ENCODE measurements at places on chromosomes 7 and 10.
A peak's percentile ranks its signal among the peaks of the same experiment; 100 is the strongest.

DNA sequence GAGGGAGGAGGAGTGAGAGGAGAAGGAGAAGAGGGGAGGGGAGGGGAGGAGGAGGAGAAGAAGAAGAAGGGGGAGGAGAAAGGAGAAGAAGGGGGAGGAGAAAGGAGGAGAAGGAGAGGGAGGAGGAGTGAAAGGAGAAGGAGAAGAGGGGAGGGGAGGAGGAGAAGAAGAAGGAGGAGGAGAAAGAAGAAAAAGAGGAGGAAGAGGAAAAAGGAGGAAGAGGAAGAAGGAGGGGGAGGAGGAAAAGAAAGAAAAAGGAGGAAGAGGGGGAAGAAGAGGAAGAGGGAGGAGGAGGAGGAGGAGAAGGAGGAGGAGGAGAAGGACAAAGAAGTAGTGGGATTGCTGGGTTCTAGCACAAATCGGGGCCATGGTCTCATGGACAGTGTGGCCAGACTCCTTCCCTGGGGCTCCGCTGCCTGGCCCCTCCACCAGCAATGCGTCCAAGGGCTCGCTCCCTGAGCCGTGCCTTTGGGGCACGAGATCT is 4.2 kb upstream of the MAFK start:
- no peak overlapping the region for H3K4me3 ChIP-seq
- no peak overlapping the region for H3K27ac ChIP-seq
- no peaks in the 10 kb centered on the region for H3K27me3 ChIP-seq
- no peaks in the 10 kb centered on the region for H3K36me3 ChIP-seq
- H3K4me1 ChIP-seq, result peaks cover 4% of the 10 kb centered on the region

- peaks cover 30% of the 10 kb centered on the region for H3K4me1 ChIP-seq
- no peak overlapping the region for H3K27ac ChIP-seq
- H3K4me3 ChIP-seq, result no peak overlapping the region
- DNase-seq, result no peak
- H3K36me3 ChIP-seq, result no peaks in the 10 kb centered on the region
- H3K27me3 ChIP-seq, result no peaks in the 10 kb centered on the region
Observed at GRCh38 chr10:70559861-70560260, 42.7 kb downstream of the PRF1 start.

DNA sequence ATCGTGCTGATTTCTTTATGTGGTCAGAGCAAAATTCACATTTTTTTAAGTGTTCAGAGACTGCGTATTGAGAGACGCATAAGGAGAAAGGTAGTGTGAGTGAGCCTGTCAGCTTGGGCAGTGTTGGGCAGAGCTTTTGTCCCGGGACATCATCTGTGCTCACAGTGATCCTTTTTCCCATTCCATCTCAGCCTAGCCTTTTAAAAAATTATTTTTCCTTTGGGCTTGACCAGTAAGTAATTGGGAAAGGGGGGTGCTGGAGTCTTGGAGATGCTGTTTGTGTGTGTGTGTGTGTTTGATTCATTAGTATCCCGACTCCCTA is 1.5 kb downstream of the NRF1 start:
- peak overlapping the region; percentile 96 for H3K27ac ChIP-seq
- peaks cover 32% of the 10 kb centered on the region for H3K4me1 ChIP-seq
- H3K4me3 ChIP-seq, result peak overlapping the region; percentile 86
- no peak for DNase-seq
- peaks cover 11% of the 10 kb centered on the region for H3K36me3 ChIP-seq
- no peaks in the 10 kb centered on the region for H3K27me3 ChIP-seq

GRCh38 chr7:79709574-79710409 is 256.3 kb upstream of the MAGI2 start:
- H3K4me3 ChIP-seq, result no peak overlapping the region
- H3K4me1 ChIP-seq, result no peaks in the 10 kb centered on the region
- H3K27ac ChIP-seq, result no peak overlapping the region
- no peaks in the 10 kb centered on the region for H3K36me3 ChIP-seq
- no peak for DNase-seq

DNA sequence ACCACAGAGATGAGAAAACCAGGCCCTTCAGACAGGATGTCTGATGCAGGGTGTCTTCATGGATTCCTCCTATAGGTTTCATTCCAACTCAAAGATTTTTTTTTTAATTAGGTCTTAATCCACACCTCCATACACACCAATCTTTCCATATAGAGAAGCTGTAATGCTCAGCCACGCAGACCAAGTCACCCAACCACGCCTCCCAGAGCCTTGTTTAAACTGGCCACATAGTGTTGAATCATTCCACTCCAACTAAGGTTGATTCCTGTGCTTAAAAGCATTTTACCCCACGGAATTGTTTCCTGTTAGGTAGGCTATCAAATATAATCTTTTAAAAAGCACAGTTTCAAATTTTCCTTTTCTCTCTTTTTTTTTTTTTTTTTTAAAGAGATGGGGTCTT is 153.6 kb downstream of the TYW1B start:
- H3K36me3 ChIP-seq, result no peaks in the 10 kb centered on the region
- H3K27ac ChIP-seq, result peak overlapping the region; percentile 42
- no peaks in the 10 kb centered on the region for H3K4me1 ChIP-seq
- H3K27me3 ChIP-seq, result no peaks in the 10 kb centered on the region

DNA sequence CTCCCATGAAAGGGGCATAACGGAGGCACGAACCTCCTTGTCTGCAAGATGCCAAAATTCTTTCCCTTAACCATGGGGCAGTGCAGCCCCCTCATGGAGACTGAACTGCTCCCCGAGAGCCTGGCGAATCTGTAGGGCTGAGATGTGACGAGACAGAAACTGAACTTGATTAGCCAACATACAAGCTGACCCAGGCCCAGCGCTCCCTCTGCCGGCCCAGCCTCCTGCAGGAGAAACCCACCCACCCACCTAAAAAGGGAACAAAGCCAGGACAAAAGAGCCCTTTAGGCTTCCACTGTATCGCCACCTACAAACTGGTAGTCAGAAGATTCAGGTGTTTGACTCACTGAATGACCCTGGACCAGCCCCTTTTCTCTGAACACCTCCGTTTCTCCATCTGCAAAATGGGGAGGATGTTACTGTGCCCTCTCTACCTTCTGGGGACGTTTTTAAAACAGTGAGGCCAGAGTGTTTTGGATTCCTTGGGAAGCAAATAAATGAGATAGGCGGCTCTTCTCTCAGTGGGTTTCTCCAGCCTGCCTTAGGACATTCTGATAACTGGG is 58.4 kb downstream of the C10orf105 start:
- no peak overlapping the region for H3K4me3 ChIP-seq
- H3K36me3 ChIP-seq, result no peaks in the 10 kb centered on the region
- DNase-seq, result no peak
- no peaks in the 10 kb centered on the region for H3K27me3 ChIP-seq
- no peak overlapping the region for H3K27ac ChIP-seq
- H3K4me1 ChIP-seq, result peaks cover 1% of the 10 kb centered on the region

DNA sequence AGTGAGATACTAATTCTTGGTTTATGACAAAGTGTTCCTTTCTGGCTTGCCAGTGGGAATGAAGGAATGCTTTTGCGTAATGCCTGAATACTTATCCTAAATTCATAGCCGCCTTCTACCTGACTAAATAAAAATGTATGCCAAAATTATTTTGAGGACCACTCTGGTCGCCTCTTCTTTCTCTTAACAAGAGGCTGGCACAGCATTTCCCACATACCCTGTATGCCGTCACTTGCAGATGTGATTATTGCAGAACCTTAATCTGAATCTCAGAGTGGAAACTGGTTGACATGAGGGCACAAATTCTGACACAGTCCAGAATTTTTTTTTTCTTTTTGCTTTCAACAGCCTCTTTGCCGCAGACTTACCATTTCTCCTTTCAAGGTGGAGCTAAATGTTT is 124.6 kb upstream of the GLCCI1 start:
- no peaks in the 10 kb centered on the region for H3K27me3 ChIP-seq
- no peak for DNase-seq
- no peak overlapping the region for H3K4me3 ChIP-seq
- no peak overlapping the region for H3K27ac ChIP-seq

GRCh38 chr7:123096434-123096833 is 100.9 kb upstream of the TAS2R16 start:
- H3K27me3 ChIP-seq, result no peaks in the 10 kb centered on the region
- no peaks in the 10 kb centered on the region for H3K36me3 ChIP-seq
- H3K4me1 ChIP-seq, result no peaks in the 10 kb centered on the region
- H3K27ac ChIP-seq, result no peak overlapping the region

GRCh38 chr10:121455377-121455776 is 142.9 kb downstream of the FGFR2 start:
- no peaks in the 10 kb centered on the region for H3K27me3 ChIP-seq
- H3K36me3 ChIP-seq, result no peaks in the 10 kb centered on the region
- no peak for DNase-seq
- no peak overlapping the region for H3K27ac ChIP-seq
- peaks cover 4% of the 10 kb centered on the region for H3K4me1 ChIP-seq

- no peaks in the 10 kb centered on the region for H3K36me3 ChIP-seq
- H3K27ac ChIP-seq, result no peak overlapping the region
- H3K4me1 ChIP-seq, result no peaks in the 10 kb centered on the region
- H3K4me3 ChIP-seq, result no peak overlapping the region
- no peak for DNase-seq
Observed at GRCh38 chr7:34652809-34653208, 5.2 kb upstream of the NPSR1 start.

- no peak overlapping the region for H3K4me3 ChIP-seq
- no peak overlapping the region for H3K27ac ChIP-seq
Observed at GRCh38 chr10:33793793-33794192, 459.3 kb upstream of the NRP1 start.

- no peaks in the 10 kb centered on the region for H3K27me3 ChIP-seq
- H3K36me3 ChIP-seq, result no peaks in the 10 kb centered on the region
- H3K4me1 ChIP-seq, result no peaks in the 10 kb centered on the region
- H3K4me3 ChIP-seq, result no peak overlapping the region
Observed at GRCh38 chr7:113797420-113798010, 121.3 kb downstream of the PPP1R3A start.

GRCh38 chr7:4818000-4818794 is 42.8 kb downstream of the AP5Z1 start:
- H3K4me1 ChIP-seq, result peaks cover 7% of the 10 kb centered on the region
- H3K27me3 ChIP-seq, result no peaks in the 10 kb centered on the region
- no peaks in the 10 kb centered on the region for H3K36me3 ChIP-seq
- H3K4me3 ChIP-seq, result no peak overlapping the region
- no peak for DNase-seq

DNA sequence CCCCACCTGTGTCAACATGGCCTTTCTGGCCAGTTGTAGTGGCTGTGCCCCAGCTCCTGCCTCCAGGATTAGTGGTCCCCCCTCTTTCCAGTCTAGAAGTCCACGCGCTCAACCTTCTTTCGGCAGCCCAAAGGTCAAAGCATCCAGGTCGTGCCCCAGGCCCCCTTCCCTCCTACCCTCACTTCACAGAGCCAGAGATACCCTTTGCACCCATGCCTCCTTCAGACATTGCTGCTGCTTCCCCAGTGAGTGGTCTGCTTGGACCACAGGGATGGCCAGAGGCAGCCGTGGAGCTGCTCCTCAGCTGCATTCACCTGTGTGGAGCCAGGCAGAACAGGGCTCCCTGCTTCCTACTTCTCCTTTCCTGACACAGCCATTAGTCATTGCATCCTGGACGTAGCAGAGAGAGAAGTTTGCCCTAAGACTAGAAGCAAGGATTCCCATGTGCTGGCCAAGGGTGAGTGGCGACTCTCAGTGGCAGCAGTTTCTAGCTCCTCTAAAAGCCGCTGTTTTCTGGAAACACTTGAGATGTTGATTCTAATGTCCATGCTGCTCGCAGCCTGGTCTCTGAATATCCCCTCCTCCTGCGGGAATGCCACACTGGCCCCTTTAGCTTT is 243.1 kb upstream of the SHH start:
- no peak overlapping the region for H3K27ac ChIP-seq
- H3K4me1 ChIP-seq, result no peaks in the 10 kb centered on the region
- no peak for DNase-seq
- no peaks in the 10 kb centered on the region for H3K36me3 ChIP-seq
- H3K27me3 ChIP-seq, result no peaks in the 10 kb centered on the region

DNA sequence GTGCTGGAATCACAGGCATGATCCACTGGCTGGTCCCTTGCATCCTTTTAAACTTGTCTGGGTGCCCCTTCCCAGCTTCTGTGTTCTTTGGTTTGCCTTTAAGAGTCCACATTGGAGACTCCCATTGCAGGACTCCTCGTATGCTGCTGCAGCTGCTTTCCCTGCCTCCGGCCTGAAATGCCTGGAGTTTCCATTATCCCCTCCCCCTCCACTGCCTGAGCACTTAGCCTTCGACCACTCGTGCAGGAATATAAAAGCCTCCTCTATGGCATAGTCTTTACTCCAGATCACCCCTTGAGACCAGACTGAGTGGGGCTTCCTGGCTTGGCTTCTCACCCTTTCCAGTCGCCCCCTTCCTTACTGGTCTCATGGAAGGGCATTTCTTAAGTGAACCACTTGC is 80.2 kb downstream of the RHOBTB1 start:
- no peak overlapping the region for H3K27ac ChIP-seq
- H3K4me1 ChIP-seq, result no peaks in the 10 kb centered on the region
- no peaks in the 10 kb centered on the region for H3K27me3 ChIP-seq
- no peak overlapping the region for H3K4me3 ChIP-seq
- DNase-seq, result no peak

DNA sequence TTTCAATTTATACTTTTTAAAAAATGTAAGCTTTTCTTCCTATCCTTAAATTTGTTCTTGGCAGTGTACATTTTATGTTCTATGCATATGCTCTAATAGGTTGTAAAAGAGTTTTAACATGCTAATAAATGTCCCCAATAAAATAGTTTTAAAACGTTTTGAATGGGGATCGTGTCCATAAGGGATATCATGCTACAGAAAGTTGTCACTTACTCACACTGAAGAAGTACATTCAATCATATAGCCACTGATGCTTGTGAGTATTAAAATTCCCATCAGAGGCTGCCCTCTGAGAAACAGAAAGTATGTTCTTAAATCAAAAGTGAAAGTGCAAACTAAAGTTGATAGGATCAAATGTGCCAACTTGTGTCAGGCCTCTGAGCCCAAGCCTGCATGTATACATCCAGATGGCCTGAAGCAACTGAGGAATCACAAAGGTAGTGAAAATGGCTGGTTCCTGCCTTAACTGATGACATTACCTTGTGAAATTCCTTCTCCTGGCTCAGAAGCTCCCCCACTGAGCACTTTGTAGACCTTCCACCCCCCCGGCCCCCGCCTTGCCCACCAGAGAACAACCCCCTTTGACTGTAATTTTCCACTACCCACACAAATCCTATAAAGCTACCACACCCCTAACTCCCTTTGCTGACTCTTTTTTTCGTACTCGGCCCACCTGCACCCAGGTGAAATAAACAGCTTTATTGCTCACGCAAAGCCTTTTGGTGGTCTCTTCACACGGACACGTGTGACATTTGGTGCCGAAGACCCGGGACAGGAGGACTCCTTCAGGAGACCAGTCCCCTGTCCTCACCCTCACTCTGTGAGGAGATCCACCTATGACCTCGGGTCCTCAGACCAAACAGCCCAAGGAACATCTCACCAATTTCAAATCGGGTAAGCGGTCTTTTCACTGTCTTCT is 877 bp upstream of the NOD1 start:
- H3K4me3 ChIP-seq, result peak overlapping the region; percentile 52
- H3K27me3 ChIP-seq, result no peaks in the 10 kb centered on the region
- no peak for DNase-seq
- no peaks in the 10 kb centered on the region for H3K36me3 ChIP-seq
- H3K4me1 ChIP-seq, result peaks cover 17% of the 10 kb centered on the region

- no peak overlapping the region for H3K27ac ChIP-seq
- H3K36me3 ChIP-seq, result no peaks in the 10 kb centered on the region
- DNase-seq, result no peak
Observed at GRCh38 chr7:28018856-28019465, 161.6 kb downstream of the JAZF1 start.

All from esophagus squamous epithelium (tissue), 5 donors.